ENCODE measurements at places on chromosomes 16 and 17.

GRCh38 chr17:52024300-52024870, 134.1 kb downstream of the CA10 start:
- DNase-seq: no peak

DNA sequence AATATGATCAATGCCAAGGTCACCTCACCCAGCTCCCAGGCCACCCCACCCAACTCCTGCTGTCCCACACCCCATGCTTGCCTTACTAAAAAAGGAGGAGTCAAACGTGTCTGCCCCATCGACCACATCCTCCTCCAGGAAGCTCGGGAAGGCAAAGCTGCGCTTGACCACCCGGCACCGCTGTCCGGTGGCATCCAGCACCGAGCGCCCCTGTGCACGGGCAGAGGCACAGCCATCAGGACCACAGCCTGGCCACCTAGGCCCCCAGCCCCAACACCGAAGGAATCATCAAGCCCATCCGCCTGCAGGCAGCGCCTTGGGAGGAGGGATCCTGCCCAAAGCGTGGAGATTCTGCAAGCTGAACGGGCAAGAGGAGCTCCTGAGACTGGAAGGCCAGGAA, 10.2 kb downstream of the AANAT start:
- no peak for DNase-seq

DNA sequence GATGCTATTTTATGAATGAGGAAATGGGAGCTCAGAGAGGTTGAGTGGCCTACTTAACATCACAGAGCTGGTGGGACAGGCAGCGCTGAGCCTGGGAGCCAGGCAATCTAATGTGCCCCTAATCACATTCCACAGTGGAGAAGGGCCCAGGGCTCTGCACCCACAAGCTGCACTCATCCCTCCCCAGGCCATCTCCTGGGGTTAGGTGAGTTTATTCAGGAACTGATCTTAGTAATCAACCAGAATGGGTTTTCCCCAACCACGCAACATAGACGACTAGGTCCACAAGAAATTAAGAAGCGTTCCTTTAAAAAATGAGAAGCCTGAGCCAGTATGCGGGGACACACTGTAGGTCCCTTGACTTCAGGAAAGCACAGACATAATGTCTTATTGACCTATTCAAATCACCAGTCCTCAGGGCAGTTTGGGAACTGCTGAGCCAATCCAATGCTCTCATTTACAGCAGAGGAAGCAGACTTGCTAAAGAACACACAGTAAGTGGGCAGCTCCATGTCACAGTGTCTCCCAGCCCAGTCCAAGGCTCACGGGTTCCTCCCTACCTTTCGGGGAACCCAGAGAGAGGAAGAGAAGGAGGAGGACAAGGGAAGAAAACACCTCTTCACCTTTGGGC, 2.3 kb downstream of the MPP3 start:
- DNase-seq: no peak

GRCh38 chr16:84190731-84191388, at the start of gene ADAD2:
Gene ADAD2 (plus strand): TSS chr16:84191157. CDS start chr16:84191231, 74 bp downstream.
- peak; percentile 58 for DNase-seq
